ENCODE measurements at places on chromosomes 5 and 9. TPM values are rescaled to one million over a fixed set of nuclear protein-coding genes. Genes with fewer than 3 reads are reported as not detected.
A peak's percentile ranks its signal among the peaks of the same experiment; 100 is the strongest.

Gene ADAMTSL2
- 0.34 TPM for total RNA-seq

- H3K4me3 ChIP-seq = no peak overlapping the region
- no peaks in the 10 kb centered on the region for H3K36me3 ChIP-seq
- H3K4me1 ChIP-seq = no peaks in the 10 kb centered on the region
- no peak for DNase-seq
Measured at GRCh38 chr5:94691949-94692348, 73.5 kb downstream of the SLF1 start.

Gene MORN5
- total RNA-seq = not detected

DNA sequence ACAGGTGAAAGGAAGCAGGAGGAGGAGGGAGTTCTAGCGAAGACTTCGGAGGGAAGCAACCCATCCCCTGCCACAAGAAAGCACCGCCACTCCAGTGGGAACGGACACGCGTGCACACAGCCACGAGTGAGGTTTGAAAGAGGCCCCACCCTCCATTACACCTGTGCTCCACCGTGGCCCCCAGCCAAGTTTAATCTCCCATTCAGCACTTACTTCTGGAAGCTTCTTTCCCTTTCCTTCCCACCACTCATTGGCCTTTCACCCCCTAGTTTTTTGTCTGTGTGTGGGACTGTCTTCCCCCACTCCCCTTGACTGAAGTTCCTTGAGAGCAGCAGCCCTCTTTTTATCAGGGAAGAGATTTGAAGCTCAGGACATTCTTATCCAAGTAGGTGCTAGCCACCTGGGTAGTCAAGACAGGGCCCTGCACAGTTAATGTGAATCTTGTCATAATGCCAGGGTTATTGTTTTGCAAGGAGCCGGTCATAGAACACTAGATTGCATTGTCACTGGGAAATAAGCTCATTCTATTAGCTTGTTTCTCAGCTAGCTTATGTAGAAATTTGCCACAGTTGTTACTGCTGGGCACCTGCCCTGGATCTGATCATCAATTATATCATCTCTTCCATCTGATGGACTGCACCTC lies 256.0 kb downstream of the DOCK8 start:
- no peaks in the 10 kb centered on the region for H3K36me3 ChIP-seq
- H3K4me1 ChIP-seq = peaks cover 3% of the 10 kb centered on the region
- peak overlapping the region; percentile 77 for H3K27ac ChIP-seq
- H3K27me3 ChIP-seq = no peaks in the 10 kb centered on the region
- peak overlapping the region; percentile 71 for H3K4me3 ChIP-seq

GRCh38 chr5:26877154-26877553 lies 161.2 kb downstream of the CDH9 start:
- DNase-seq = no peak
- H3K4me1 ChIP-seq = no peaks in the 10 kb centered on the region
- no peak overlapping the region for H3K27ac ChIP-seq

Gene SLC22A4
- total RNA-seq = 2.8 TPM

GRCh38 chr9:104977580-104977979 lies 49.6 kb upstream of the ABCA1 start:
- peaks cover 15% of the 10 kb centered on the region for H3K4me1 ChIP-seq
- no peak overlapping the region for H3K27ac ChIP-seq
- no peak overlapping the region for H3K4me3 ChIP-seq
- H3K36me3 ChIP-seq = no peaks in the 10 kb centered on the region

Gene BHMT2
- total RNA-seq = 12.0 TPM

Gene MARCOL
- total RNA-seq = not detected

Gene NSUN2
- total RNA-seq = 30.6 TPM

DNA sequence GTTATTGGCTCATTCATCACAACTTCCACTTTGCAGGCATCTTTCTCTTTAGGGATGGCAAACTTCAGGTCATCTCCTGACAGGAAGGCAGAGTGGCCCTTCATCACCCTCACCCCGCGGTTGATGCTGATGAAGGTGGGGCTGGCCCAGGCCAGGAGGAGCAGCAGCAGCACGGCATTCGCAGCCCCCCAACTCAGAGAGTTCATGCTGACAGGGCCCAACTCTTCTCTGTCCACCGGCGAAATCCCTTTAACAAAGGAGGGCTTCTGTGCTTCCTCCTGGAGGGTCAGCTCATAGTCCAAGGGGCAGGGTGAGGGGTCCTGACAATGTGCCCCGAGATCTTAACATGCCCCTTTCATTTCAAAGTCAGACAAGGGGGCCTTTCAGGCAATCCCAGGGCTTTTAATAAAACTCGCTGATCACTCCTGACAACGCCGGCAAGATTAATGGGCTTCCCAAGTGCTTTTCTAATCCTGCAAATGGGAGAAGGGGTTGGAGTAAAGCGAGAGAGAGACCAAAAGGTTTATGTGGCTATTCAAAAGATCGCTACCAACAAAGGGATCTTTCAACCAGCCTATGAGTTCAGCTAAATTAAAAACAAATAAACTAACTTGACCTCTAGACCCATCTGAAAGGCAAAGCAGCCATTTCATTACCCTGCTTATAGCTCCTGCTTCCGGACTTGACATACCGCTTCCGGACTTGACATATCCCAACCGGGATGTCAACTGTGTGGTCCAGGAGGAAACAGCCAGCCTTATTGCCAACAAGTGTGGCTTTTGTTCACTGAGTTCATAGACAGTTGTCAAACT lies 41.2 kb downstream of the FREM1 start:
- no peak overlapping the region for H3K27ac ChIP-seq
- no peaks in the 10 kb centered on the region for H3K4me1 ChIP-seq
- no peak for DNase-seq
- no peak overlapping the region for H3K4me3 ChIP-seq

DNA sequence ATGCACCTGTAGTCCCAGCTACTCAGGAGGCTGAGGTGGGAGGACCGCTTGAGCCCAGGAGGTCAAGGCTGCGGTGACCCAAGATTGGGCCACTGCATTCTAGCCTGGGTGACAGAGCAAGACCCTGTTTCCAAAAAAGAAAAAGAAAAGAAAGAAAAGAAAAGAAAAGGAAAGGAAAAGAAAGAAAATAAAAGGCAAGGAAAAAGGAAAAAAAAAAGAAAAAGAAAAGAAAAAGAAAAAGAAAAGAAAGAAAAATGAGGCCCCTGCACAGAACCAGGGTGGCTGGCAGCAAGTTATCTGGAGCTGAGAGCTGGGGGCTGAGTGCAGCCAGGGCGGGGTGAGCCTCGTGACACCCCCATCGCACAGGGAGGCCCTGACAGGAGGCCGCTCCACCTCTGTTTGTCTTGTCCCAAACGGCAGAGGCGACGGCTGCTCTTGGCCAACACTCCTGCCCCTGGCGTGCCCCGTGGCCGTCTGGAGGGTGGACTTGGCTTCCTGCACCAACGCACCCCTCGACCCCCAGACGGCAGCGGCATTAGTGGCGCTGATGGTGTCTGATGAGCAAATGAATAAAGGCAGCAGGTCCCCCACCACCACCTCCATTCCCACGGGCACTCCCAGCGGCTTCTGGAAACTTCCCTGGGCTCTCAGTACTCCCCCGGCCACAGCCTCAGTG lies 16.7 kb downstream of the EXD3 start:
- H3K27me3 ChIP-seq = no peaks in the 10 kb centered on the region
- no peak overlapping the region for H3K27ac ChIP-seq
- H3K4me3 ChIP-seq = peak overlapping the region; percentile 57
- DNase-seq = peak; percentile 49
- H3K36me3 ChIP-seq = no peaks in the 10 kb centered on the region
- H3K4me1 ChIP-seq = peaks cover 21% of the 10 kb centered on the region

Gene TLE1
- 14.6 TPM for total RNA-seq
